CD8-positive, alpha-beta memory T cell (primary cell): ENCODE measurements at places on chromosomes 3 and 15.

DNA sequence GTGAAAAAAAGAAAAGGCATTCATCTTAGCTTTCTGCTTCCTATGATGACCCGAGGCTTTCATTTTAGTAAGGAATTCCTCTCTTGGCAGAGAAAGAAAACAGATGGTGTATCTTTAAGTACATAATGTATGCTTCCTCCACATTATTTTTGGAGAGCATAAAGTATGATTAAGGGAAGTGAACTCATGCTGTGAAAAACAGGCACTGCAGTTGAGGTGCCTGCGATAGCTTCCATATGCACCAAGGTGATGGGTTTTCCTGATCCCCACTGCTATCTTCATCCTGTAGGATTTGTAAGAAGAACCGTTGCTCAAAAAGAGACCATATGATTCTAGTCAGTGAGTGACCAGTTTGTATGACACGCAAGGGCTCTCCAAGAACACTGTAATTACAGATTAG, 411.5 kb upstream of the MCTP2 start:
- no peak for DNase-seq

DNA sequence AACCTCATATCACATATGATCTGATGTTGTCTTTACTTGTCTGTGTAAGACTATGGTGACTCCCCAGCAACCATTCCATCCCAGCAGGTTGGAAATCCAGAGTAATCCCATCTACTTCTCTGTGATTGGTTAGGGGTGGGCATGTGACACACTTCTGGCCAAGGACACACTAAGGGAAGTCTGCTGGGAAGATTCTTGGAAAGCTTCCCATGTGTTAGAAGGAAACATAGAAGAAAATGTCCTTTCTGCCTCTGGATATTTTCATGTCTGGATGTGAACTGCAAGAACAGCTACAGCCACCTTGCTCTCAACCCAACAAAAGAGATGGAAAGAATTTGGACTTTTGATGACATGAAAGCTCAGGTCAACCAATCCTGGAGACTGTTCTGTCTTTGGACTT, 2.6 kb upstream of the UBE2Q2 start:
- no peak for DNase-seq

- no peak for DNase-seq
These were observed 178.7 kb upstream of the NSMCE3 start for GRCh38 chr15:29448320-29448719.

DNA sequence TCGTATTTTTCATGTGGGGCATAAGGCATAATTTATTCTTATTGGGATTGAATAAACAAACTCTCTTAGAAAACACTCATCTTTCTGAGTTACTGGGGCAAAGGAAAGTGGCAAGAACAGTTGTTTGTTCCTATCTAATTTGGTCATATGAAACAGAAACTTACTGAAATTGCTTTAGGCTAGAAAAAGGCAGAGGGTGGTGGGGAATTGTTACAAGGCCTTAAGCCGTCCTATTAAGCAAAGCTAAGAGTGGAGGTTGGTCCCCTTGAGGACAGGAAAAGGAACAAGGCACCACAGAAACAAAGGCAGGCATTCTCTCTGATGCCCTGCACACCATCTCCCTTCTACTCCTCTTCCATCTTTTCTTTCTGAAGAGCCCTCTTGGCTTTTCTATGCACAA, 830.9 kb downstream of the EDEM1 start:
- no peak for DNase-seq

GRCh38 chr15:88658070-88658965, 19.5 kb downstream of the ISG20 start:
- no peak for DNase-seq

DNA sequence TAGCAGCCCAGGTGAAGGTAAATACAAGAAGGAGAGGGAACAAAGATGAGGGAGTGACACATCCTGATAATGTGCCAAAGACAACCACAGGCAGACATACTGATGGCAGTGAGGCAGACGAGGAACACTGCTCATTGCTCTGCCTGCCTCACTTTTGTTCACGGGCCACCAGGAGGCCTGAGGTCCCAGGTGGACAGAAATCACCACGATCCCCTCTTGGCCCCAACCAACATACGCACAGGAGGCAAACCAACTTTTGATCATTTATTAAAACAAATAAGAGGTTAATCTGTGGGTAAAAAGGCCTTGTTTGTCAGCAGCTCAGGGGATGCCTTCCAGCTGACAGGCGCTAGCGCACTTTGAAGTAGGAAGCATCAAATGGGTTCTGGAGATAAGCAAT, 4.2 kb downstream of the ALG1L2 start:
- DNase-seq, result no peak

DNA sequence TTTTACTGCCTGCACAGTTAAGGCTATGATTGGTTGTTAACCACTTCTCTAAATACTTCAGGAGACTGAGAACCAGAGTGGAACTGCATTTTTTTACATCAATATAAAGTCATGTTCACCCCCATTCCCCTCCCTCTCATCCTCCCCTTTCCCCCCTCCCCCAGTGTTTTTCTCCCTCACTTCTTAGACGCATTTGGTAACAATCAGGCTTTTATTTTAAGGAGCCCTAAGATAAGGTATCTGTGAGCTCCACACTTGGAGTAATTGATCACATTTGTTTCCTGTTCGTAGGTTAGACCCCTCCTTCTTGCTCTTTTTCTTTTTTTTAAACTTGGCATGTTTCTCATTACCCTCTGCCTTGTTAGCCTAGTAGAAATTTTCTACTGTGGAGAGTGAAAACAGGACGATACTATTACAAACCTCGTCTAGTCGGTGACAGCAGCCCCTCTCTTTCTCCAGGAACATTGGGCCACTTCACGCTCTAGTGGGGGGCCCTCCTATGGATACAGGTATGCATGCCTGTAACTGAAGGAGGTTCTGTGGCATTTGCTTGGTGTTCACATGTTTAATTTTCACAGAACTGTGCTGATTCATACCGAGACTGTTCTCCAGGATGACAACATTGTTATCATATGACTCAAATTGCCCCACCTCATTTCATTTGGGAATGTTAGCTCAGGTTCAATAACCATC, 314.4 kb downstream of the MECOM start:
- DNase-seq, result no peak

DNA sequence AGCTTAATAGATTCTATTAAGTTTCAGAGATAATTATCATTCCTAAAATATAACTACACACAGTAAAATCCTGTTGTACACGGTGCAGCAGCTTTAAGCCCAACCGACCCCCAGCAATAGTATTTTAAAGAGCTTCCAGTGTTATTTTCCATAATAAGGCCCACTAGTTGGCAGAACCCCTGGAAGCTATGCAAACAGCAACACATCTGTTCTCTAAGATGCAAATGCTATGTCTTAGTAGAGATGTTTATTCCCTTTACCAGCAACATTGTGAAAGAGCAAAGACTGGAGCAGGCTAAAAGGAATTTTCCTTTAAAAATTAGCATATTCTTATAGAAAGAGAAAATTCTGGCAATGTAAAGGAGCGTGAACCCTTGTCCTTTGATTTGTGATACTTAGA, 819.7 kb upstream of the ALCAM start:
- no peak for DNase-seq

- DNase-seq, result no peak
These were observed 15.6 kb downstream of the FBXW12 start for GRCh38 chr3:48387634-48388033.

DNA sequence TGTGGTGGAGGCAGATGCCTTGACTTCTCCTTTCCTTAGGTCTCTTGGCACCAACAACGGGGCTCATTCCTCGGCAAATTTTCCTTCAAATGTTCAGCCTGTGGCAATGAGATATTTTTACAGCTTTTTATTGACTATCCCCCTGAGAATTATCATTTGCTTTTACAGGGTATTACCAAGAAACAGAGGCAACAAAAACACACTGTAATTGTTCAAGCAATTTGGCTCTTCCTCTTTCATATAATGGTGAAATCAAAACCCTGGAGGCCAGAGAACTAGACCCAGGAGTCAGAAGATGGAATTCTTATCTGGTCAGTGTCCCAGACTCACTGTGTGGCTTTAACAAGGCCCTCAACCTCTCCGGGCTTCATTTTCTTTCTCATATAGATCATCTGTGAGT, 40.1 kb downstream of the TRIM42 start:
- DNase-seq, result no peak

GRCh38 chr15:32646291-32646690, 4.8 kb downstream of the SCG5 start:
- DNase-seq, result no peak

DNA sequence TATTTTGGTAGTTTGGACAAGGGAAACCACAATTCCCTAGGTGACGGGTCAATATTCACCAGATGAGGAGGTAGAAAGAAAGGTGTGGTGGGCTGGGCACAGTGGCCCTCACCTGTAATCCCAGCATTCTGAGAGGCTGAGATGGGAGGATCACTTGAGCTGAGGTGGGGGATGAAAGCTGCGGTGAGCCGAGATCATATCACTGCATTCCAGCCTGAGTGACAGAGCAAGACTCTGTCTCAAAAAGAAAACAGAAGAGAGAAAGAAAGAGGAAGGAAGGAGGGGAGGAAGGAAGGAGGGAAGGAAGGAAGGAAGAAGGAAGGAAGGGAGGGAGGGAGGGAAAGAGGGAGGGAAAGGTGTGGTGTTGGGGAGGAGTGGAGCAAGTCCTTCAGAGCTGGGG, 56.1 kb upstream of the RNF7 start:
- DNase-seq, result no peak

DNA sequence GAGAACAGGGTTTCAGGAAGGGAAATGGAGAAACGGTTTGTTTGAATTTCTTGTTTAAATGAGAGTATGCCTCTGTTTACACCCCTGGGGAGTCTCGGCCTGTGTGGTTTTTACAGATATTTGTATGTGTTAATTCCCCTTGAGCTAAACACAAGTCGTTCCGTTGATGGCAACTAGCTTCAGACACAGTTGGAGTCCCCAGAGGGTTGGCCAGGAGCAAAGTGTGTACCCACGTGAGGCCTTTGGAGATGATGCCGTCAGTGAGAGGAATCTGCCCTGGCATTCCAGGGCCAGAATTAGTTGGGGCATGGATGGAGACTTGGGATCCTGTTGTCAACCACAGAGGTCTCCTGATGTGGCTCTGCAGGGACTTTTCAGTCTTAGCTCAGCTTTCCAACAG, 44.0 kb downstream of the CEMIP start:
- DNase-seq, result no peak

- DNase-seq, result no peak
These were observed 1.9 kb downstream of the OSBPL10 start for GRCh38 chr3:31979001-31979697.

DNA sequence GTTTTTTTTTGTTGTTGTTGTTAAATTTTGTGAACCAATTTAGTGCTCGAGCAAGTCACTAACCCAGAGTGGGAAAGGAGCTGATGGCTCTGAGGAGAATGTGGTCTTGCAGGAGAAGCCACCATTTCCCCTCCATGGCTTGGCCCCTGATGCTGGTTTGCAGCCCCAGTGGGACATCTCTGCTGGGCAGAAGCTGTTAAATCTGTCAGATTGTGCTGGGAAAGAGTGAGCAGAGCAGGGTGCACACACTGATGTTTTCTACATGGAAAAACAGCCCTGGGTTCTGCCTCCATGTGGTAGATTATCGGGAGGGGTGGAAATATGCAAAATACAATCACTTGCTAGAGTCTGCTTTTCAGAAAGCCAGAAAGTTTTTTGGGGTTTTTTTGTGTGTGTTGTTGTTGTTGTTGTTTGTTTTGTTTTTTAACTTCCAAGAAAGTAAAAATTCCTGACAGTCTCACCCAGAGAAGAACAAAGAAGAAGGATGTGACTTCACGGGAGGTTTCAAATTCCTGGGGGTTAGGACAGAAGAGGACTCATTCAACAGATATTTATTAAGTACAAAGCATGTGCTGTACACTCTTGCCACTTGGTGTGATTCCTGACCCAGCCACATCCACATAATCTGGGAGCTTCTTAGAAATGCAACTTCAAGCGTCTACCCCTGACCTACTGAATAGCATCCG, 133.7 kb downstream of the FOXB1 start:
- DNase-seq, result no peak

- DNase-seq, result no peak
These were observed 11.8 kb downstream of the GP5 start for GRCh38 chr3:194387276-194387675.

DNA sequence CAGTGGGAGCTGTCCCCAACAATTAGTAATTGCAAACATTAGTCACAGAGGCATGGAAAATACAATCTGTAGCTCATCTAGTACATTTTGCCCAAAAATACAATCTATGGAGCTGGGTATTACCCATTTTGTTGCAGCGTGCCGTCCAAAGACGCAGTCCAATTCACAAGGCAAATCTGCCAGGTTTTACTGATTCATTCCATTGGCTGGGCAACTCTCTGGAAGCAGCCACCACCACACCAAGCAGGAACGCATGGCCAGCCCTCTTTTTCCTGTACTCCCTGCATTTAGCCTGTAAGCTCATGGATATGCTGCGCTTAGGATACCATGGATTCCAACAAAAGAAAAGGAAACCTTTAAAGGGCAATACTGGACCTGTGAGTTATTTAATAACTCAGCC, 60.5 kb upstream of the ARRDC4 start:
- DNase-seq, result no peak
